ENCODE measurements at places on chromosomes 12 and 14.

DNA sequence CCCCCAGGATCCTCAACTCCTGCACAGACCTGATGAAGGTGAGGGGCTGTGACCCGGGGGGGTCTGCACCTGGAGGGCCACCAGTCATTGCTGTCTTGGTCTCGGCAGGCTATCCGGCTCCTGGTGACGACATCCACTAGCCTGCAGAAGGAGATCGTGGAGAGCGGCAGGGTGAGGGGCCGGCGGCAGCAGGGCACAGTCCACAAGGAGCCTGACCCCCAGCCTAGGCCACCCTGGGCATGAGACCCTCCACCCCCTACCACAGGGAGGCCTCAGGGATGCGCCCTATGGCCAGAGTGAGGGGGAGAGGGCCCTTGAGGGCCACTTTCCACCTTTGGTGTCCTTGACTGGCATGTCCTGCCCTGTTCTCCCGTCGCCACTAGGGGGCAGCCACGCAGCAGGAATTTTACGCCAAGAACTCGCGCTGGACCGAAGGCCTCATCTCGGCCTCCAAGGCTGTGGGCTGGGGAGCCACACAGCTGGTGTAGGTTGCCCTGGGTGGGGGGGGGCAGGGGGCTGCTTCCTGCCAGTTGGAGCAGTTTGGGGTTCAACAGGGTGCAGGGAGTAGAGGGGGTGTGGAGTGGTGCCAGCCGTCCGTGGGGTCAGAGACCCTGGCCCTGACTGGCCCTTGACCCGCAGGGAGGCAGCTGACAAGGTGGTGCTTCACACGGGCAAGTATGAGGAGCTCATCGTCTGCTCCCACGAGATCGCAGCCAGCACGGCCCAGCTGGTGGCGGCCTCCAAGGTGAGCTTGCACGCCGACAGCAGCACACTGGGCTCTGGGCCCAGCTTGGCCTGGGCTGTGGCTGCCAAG, 25.0 kb downstream of the HIP1R start:
- peak; percentile 76 for DNase-seq

GRCh38 chr12:117400912-117401311, 39.5 kb upstream of the NOS1 start:
- no peak for DNase-seq

DNA sequence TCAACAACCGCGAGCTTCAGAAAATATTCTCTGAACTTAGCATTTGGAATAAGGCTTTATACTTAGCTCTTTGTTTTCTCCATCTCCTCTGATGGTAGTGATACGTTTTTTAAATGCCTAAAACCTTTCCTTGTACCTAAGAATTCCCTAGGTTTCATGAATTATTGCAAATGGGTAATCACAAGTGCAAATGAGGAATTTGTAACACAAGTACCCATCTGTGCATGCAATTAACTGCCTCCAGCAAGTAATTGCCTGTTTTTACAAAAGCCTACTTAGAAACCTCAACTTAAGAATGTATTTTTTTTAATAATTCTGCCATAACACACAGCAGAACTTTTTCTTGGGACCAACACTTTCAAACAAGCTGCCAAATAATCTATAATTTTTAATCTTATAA, 149.2 kb downstream of the PHLDA1 start:
- DNase-seq = no peak

- DNase-seq = peak; percentile 77
Observed at GRCh38 chr14:73758392-73759182, 44.4 kb upstream of the PNMA1 start.

- no peak for DNase-seq
Observed at GRCh38 chr14:62097824-62098223, 335.6 kb downstream of the SNAPC1 start.

- no peak for DNase-seq
Observed at GRCh38 chr14:70013271-70013873, 134.2 kb downstream of the SMOC1 start.

DNA sequence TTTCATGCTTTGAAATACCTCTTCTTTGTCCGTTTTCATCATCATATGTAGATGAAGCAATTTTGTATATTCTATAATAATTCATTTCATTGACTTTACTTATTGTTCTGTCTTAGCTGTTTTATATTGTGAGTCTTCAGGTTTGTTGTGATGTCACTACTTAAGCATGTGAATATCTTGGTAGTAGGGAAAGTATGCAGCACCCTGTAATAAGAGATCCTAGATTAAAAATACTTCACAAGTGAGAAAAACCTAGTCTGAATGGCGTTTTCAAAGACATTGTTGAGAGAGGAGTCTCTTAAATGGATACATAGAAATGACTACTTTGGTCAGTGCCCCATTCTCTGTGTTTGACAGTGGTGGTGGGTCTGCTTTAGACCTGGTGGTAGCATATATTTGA, 61.4 kb downstream of the SLC16A7 start:
- DNase-seq = no peak

GRCh38 chr14:45716572-45716971, 463.6 kb upstream of the MIS18BP1 start:
- no peak for DNase-seq

GRCh38 chr12:112163471-112163991, 38.2 kb downstream of the TRAFD1 start:
- DNase-seq = no peak

DNA sequence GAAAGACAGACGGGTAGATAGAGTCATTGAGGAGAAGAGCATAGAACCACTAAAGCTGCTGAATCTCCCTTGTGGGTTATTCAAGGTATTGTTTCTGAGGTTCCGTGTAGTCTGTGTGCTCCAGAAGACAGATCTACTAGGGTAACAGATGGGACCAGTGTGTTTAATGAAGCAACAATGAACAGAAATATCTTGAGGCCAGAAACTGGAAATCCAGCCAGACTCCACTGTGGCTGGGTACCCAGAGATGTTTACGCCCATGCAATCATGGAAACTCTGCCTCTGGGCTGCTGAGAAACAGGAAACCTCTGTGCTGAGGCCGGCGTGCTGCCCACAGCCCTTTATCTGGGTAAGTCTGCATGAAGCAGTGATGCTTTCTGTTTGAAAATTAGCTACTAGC, 8.3 kb downstream of the PROX2 start:
- no peak for DNase-seq

GRCh38 chr12:98042668-98043067, 472.7 kb upstream of the TMPO start:
- no peak for DNase-seq

GRCh38 chr14:81523616-81524015, 10.0 kb downstream of the SEL1L start:
- DNase-seq = no peak

- DNase-seq = no peak
Observed at GRCh38 chr14:64598404-64598803, 48.6 kb downstream of the PPP1R36 start.

GRCh38 chr12:72493407-72493806, 221.2 kb downstream of the TRHDE start:
- no peak for DNase-seq

DNA sequence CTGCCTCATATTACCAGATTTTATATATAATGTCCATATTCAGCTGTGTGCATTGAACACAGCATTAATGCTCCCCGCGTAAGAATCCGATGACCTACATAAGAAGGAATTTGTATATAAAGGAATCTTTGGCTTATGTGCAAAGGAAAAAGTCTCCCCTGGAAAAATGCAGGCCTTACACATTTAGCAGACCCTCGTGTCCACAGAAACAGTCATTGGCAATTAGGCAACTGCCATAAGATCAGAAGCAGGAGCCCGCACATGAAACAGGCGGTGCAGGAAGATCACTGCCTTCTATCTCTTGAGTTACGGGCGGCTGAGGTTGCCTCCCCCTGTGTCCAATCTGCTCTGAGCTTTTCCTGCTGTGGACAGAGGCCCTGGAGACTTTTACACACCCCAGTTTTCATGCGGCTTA, 63.2 kb upstream of the RFX4 start:
- DNase-seq = no peak

DNA sequence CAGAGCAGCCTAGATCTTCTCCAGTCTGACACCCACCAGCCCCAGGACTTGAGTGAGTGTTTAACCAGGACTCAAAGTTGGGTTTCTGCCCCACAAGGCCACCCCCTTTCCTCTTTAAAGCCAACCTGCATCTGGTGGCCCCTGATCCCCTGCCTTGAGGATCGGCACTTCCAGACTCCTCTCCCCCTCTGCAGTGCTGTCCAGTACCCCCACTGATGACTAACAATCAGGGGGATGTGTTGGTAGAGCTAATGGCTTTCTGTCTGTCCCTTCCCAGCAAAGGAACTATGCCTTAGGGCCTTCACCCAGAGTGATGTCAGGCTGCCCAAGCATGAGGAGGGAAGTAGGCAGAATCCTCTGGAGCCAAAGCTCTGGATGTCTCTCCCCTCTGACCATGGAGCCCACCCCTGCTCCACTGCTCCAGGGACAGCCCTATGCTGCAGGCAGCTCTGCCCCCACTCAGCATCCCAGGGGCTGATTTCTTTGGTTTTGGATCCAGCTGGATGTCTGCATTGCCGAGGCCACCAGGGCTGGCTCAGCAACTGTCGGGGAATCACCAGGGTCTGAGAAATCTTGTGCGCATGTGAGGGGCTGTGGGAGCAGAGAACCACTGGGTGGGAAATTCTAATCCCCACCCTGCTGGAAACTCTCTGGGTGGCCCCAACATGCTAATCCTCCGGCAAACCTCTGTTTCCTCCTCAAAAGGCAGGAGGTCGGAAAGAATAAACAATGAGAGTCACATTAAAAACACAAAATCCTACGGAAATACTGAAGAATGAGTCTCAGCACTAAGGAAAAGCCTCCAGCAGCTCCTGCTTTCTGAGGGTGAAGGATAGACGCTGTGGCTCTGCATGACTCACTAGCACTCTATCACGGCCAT, 42.9 kb downstream of the DAD1 start:
- DNase-seq = no peak

DNA sequence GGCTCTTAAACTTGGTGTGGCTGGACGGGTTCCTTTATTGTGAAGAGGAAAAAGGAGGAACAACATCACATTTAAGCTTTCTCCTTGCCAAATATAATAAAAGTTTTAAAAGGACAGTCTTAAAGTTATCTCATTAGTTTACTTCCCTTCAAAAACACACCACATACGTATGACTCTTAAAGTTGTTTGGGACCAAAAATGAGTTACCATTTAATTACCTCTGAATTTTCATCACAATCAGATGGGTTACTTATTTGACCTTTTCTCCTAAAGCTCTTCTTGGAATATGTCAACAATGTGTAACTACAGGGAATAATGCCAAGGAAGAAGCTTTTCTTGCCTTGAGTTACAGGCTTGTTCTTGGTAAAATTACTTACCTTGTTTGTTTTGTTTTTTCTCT, 16.4 kb downstream of the RAB21 start:
- DNase-seq = no peak

DNA sequence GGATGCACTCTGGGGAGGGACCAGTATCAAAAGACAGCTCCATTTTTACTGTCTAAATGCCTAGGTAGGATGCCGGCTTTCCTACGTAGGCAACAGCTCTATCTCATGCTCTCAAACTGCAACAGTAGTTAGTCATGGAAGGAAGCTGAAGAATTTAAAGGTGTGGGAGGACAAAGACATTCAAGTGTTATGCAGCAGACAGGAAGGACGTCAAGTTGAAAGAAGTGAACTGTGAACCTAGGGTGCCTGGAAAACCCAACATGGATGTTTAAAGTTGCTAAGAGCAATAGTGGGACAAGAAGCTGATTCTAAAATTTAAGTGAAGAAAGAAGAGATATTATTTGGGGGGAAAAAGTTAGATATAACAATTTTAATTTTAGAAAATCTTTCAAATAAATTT, 5.9 kb downstream of the SEC23A start:
- no peak for DNase-seq

DNA sequence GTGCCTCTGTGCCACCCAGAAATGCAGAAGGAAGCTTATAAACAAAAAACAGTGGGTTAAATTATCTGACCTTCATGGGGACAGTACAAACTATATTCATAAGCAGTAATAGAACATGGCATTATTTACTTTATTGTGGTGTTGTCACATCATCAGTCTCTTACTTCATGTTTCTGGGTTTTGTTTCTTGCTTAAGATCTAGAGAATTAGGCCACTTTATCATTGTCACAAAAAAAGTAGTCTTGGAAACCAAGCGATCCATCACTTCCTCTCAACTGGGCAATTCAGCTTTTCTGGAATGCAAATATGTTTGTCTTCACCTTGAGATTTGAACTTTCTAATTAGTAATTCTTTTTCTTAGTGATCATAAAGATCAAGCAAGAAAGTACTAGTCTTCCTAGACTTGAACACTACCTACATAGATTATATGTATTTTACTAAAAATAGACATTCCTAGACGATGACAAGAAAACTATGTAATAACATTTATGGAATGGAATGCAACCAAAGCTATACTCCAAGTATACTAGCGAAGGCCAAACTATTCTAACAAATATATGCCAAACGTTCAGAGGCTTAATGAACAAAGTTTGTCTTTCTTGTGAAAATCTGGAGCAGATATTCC, 363.4 kb downstream of the DAD1 start:
- DNase-seq = no peak

- DNase-seq = no peak
Observed at GRCh38 chr12:124732275-124733075, 131.2 kb downstream of the SCARB1 start.

GRCh38 chr12:89693639-89694202, 14.9 kb downstream of the ATP2B1 start:
- DNase-seq = no peak

DNA sequence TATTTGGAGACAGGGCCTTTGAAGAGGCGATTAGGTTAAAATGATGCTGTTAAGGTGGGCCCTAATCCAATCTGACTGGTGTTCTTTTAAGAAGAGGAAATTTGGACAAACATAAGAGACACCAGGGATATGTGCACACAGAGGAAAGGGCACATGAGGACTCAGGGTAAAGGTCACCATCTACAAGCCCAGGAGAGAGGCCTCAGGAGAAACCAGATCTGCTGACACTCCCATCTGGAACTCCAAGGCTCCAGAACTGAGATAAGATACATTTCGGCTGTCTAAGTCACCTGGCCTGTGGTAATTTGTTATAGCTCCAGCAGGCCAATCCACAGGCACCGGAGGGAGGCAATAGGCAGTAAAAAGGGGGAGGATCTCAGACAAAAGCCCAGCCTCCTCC, 48.6 kb downstream of the KICS2 start:
- no peak for DNase-seq

GRCh38 chr12:54039417-54040147, 6.7 kb downstream of the HOXC5 start:
- no peak for DNase-seq

DNA sequence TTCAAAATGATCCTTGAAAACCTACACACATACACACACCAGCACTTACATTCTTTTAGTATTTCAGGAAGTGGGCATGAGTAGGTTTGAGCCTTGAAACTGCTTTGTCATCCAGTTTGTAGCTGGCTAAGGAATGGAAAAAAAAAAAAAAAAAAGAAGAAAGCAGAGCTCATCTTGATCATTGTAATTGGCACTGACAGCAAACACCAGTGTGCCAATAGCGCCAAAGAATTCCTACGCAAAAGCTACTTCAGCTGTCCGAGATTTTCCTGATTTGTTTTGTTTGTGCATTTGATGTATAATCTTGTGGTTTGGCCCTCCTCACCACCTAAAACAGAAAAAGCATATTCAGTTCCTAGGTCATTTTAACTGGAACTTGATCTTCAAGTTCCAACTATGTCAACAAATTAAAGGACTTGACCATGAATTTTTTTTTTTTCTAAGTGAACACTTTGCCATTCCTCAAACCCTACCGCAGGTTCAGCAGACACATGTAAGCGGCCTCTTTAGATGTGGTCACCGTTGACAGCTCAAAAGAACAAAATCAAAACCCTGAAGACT, 57.3 kb downstream of the FLRT2 start:
- DNase-seq = no peak

GRCh38 chr14:61406198-61406597, 84.8 kb downstream of the PRKCH start:
- no peak for DNase-seq

GRCh38 chr14:64364907-64365306, 23.2 kb upstream of the MTHFD1 start:
- no peak for DNase-seq

All from activated B cell treated with CpG ODN at 0.5 μM for 24 hours (primary cell).